ENCODE measurements at places on chromosomes 1 and 21.

GRCh38 chr1:220521778-220522177 lies 6.2 kb upstream of the MARK1 start:
- no peak for DNase-seq

- DNase-seq: no peak
These were observed 111.0 kb downstream of the PTPN14 start for GRCh38 chr1:214440219-214440965.

DNA sequence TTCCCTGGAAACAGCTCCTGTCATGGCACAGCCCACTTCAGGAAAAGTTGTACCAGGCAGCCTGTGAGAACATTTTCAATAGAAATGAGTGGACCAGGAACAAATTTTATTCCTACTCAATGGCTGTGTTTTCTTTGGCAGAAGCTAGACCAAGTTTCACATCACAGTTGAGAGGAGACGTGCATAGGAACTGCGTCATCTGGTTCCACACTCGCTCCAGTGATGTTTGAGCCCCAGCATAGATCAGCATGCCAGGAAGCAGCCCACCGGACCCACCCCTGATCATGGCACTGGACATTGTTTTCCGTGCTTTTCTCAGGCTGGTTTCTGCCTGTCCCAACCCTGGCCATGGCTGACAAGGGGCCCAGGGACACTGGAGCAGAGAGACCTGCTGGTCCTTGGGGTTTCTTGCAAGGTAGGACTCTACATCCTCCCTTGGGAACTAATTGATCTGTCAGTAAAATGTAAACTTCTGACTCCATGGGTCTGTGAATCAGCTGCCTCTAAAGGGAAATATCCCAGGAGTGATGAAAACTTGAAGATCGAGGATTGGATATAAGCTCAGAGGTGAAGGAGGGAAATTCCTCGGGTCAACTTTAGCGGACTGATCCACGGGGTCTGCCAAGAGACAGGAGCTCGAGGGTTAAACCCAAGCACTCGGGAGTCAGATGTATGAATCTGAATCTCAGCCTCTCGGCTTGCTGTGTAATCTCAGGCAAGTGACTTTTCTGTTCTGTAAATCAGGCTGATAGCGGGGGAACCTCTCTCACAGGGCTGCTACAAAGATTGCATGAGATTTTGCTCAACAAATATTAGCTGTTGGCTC lies 35.7 kb downstream of the NEK2 start:
- no peak for DNase-seq

GRCh38 chr1:87273291-87273690 lies 55.4 kb upstream of the LMO4 start:
- DNase-seq: no peak

DNA sequence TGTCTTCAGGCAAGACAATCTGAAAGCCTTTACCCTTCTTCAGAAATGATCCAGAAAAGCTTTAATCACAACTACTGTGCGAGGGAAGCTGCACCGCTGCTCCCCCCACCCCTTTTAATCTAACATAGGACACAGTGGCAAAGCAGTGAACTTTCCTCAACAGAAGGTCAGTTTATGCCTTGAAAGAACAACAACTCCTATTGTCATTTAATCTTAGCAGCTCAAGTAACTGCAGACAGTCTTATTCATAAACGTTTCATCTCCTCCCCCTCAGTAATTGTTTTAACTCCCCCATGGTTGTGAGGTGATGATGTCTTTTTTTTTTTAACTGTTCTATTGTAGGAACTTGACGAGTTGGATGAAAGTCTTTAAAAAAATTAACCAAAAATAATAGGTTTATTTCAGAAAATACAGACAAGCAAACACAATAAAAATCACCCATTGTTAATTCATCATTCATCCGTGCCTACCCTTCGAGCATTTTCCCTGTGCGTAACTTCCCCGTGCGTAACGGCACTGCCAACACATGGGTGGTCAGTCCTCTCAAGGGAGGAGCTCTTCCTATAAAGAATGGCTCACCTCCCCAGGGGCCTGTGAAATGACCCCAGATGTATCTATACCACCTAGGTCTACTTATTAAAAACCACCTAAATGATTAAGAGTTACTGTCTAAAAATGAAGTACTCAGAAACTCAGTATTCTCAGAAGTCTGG lies 3.3 kb upstream of the ADAR start:
- DNase-seq: no peak

DNA sequence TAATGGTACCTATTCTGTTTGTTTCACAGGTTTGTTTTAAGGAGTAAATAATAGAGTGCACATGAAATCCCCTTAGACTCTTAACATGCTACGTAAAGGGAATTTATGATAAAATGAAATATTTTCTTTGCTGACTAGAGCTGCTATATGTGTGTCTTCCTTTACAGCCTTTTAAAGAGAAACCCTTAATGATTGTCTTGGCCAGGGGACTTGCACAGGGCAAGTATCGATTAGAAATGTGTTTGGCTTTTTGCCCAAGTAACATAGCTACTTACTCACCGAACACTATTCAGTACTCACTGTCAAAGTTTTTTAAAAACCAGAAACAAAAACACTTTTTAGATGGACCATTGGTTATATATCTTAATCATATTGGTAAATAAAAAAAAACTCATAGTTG lies 71.3 kb upstream of the KIAA1614 start:
- no peak for DNase-seq

- no peak for DNase-seq
These were observed 810 bp upstream of the HLX start for GRCh38 chr1:220878191-220879075.

GRCh38 chr1:70005386-70006034 lies 199.9 kb downstream of the LRRC40 start:
- no peak for DNase-seq

- peak; percentile 74 for DNase-seq
These were observed 787 bp downstream of the JAK1 start for GRCh38 chr1:64965366-64966157.

DNA sequence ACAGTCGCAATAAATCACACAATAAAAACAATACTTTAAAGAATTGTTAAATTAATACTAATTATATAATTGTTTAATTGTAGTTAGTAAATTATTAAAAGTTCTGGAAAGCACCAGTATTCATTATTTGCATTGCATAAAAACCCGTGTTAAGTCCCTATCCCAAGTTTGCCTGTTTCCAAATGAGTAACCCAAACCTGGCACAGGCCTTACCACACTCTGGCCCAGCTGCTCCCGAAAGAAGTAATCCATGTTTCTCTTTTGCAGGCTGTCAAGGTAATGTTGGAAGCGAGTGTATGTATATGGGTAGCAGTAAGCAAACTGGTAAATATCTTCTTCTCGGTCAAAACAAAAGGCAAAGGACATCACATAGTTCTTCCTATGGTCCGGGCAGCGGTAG lies 268.7 kb upstream of the BEND5 start:
- DNase-seq: no peak

DNA sequence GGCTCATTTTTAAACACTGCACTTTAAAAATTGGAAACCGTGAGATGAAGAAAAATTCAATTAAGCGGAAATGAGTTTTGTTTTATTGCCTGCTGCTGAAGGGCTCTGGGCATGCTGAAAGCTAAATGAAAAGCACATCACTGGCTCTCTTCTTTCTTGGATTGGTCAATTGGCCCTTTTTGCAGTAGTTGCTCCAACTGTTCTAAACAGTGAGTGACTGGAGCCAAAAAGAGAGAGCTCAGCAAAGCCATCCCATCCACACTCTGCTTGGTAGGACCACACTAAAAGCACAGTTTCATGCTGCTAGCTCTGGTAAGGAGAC lies 48.1 kb downstream of the LHX4 start:
- DNase-seq: no peak

DNA sequence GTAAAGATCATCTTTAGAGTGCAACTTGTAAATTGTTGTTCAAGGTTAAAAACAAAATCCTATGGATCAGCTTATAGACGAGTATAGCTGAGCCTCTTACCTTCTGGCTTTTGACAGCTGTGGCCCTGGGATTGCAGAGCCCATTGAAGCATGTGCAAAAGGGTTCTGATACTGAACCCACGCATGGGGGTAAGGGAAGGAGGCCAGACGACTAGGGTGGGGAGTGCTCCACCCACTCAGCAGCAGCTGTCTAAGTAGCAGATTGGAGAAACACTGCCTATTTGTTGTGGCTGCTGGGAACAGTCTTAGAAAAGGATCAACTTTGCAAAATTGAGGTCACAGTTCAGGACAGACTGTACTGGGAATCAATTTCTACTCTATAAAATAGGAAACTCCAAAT lies 16.1 kb downstream of the CD101 start:
- DNase-seq: no peak

DNA sequence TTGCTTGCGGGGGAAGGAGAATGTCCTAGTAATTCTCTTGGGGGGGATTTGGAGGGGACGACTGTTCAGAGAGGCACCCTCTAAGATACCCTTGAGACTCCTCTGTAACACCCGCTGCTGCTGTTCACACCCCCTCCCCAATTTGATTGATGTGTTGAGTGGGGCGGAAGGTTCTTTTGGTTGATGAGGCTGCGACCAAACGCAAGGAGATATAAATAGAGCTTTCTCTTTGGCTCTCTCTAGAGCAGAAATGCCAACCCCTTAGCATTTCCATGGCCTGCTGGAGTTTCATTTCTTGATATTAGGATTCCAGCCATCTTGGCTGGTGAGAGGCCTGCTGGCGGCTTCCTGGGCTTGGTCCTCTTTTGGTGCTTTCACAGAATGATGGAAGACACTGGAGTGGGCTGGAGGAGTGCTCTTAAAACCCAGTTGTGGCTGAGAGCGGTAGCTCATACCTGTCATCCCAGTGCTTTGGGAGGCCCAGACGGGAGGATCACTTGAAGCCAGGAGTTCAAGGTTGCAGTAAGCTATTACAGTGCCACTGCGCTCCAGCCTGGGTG lies 2.0 kb downstream of the PIK3CD start:
- no peak for DNase-seq

DNA sequence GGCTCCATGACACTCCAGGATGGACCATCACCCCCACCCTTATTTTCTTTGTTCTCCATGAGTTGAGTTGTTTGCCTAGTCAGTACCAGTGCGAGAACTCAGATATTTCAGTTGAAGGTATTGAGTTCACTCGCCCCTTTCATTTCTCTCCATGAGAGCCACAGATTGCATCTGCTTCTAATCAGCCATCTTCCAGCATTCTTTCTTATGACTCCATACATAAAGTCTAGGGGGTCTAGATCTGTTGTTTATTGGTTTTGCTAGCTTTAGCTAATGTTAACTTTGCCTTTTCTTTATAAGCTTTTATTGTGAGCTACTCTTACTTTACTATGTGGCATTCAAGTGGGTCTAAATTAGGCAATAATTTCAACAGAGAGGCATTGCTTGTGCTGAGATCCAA lies 71.6 kb upstream of the PDC start:
- DNase-seq: no peak

GRCh38 chr1:164586591-164586990 lies 27.6 kb downstream of the PBX1 start:
- DNase-seq: no peak

- DNase-seq: no peak
These were observed 84.9 kb downstream of the CLEC20A start for GRCh38 chr1:178411756-178412399.

DNA sequence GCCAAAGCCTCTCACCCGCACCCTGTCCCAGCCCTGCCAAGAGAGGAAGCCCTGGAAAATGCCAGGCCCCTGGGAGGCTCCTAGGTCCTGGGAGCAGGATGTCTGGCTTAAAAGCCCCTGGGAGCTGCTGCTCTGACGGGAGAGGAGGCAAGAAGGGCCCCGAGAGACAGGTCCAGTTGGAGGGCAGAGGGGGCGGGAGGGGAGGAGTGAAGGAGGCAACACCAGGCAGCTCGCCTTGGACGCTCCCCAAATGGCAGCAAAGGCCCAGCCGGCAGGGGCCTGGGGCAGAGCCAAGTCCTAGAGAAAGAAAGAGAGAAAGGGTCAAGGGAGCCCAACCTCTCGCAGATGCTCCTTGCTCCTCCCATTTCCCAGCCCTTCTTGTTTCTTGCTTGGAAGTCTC lies 6.8 kb downstream of the ETV3L start:
- no peak for DNase-seq

DNA sequence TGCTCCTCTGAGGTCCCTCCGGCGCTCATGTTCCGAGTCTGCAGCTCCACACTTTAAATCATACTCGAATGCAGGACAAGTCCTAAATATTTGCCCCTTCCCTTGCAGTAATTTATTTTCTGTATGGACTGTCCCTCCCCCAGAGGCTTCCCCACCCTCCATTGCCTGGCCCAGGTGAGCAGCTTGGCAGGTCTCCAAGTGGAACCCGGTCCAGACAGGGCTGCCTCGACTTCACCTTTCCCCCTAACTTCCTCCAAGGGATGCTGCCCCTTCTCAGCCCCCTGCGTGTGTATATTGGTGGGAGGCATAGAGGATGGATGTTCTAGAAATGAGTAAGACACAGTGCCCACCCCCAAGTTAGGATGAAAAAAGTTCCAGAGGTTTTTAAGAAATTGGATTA lies 5.4 kb upstream of the OPTC start:
- DNase-seq: no peak

DNA sequence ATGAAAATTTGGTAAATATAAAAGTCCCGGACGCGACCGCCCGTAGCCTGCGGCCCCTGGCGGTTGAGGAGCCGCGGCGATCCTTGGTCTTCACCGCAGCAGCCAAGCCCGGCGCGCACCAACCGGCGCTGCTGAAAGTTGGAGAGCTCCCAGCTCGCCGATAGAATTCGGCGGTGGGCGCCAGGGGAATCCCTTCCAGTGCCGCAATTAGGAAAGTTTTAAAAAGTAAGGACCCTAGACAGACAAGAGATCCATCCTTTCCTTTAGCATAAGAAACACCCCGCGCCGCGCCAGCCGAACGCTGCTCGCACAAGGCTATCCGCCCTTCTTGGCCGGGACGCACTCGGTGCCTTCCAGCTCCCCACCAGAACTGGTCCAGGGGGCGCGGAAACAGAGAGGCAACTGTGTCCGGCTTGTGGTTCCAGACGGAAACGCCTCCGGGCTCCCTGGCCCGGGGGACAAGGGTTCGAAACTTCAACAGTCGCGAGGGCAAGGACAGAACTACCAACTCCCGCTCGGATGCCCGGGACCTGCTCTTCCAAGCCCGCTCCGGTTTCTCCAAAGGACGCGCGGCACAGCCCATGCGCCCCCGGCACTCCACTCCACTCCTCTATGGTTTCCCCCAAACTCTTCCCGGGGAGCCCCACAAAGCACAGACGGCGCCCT lies 1.7 kb downstream of the FAM78B start:
- no peak for DNase-seq
